ENCODE measurements at places on chromosomes 7 and 10.

DNA sequence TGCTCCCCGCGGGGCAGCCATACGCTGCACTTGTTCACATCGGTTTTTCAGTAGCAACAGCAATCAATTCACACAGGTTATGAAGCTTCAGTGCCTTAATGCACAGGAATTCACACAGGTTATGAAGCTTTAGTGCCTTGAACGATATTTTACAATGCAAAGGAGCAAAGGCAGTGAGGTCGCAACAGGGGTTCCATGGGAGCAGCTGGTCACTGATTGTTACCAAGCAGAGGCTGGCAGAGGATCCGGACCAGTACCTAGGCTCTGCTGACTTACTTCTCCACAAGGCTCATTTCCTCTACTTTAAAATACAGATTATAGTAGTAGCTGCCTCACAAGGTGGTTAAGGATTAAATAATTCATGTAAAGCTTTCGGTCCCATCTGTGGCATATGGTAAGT is 95.2 kb upstream of the ODAD2 start:
- no peak for DNase-seq

- no peak for DNase-seq
These were observed 335.4 kb upstream of the PFKP start for GRCh38 chr10:2731940-2732339.

DNA sequence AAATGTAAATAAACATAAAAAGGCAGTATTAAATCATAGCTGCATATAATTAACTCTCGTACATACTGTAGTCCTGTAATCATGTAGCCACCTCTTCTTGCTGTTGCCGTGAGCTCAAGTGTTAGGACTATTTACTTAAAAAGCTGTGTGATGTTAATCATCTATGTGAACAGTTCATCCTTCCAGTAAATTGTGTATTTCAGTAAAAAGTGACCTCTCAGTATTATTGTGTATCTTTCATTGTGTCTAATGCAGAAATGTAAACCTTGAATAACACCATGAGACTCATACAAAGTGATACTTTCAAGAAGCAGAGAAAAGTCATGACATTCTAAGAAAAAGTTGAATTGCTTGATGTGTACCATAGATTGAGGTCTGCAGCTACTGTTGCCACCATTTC is 38.0 kb downstream of the ADD3 start:
- DNase-seq, result no peak

- DNase-seq, result no peak
These were observed 11.2 kb downstream of the EMX2 start for GRCh38 chr10:117553815-117554172.

- DNase-seq, result peak; percentile 83
These were observed 27.0 kb upstream of the HIBADH start for GRCh38 chr7:27689591-27690164.

GRCh38 chr10:92082583-92083280 is 159.2 kb downstream of the BTAF1 start:
- DNase-seq, result no peak

DNA sequence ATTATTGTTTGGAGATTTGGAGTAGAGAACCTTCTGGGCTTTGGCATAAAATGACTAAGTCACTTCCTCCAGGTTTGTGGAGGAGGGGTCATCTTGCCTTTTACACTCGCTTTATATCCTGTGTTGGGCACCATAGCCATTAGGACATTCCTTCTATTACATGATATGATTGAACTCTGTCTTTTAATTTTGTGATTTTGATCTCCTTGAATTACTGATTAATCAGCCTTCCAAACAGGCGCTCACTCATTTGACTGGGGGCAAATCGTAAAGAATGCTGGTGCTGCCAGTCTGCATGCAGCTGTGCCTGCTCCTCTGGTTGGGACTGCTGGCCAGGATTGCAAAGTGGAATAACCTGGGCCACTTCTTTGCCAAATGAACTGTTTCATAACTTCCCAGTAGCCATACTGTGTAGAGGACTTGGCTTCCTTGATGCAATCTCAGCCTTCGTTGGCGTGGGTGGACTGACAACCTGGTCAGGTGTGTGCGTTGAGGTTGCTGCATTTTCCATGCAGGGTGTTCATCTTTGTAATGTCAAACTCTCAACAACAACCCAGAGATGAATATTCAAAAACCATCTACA is 65.9 kb upstream of the RAB11FIP2 start:
- no peak for DNase-seq

- DNase-seq, result no peak
These were observed 621.0 kb downstream of the PARD3 start for GRCh38 chr10:34193931-34194626.

GRCh38 chr10:63681993-63682697 is 160.9 kb downstream of the REEP3 start:
- DNase-seq, result no peak

DNA sequence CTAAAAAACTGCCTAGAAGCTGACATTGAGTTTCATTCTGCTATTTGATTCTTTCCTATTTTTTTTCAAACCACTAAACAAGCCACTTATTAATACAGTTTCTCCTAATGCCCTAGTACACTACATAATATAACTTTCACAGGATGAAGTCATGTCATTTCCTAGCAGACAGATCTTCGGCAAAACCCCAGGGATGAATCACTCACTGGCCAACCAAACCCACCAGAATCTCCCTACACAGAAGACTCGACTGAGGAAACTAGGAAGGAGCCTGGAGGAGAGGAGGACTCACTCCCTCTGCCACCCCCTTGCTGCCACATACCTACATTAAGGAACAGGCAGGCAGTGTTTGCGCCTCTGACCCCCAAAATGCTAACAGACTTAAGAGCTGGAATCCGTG is 33.4 kb downstream of the XPNPEP1 start:
- DNase-seq, result no peak

DNA sequence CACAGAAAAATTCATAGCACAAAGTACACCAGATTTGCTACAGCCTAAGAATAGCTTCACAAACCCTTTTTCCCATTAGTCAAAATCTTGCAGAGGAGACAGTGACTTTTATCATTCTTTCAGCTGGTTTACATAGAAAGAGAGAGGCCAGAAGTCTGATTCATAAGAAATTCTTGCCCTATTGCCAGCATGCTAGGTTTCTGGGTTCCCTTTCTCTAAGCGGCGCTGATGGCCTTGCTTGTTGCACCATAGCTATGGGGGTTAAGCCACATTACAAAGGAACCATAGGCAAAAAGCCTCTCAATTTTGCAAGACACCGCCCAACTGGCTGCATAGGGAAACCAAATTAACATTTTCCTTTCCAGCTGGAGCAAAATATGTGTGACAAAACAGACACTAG is 87.4 kb downstream of the ZNF467 start:
- no peak for DNase-seq

GRCh38 chr7:31418928-31419327 is 78.4 kb upstream of the NEUROD6 start:
- no peak for DNase-seq

DNA sequence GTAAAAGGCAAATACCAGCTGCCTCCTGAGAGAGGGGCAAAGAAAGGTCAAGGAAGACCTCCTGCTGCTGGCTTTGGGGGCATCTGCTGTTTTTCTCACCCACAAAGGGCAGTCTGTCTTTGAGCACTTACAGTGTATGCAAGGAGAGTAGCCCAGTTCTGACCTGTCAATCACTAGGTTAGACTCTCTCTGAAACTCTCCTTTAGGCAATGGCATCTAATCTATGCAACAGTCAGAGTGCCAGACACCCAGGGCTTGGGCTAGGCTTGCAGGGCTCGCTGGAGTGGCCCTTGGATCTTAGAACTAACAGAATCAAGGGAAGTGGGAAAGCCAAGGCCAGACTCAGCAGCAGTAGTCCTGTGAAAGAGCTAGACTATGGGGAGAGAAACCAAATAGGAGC is 522.9 kb downstream of the NRG3 start:
- DNase-seq, result no peak

DNA sequence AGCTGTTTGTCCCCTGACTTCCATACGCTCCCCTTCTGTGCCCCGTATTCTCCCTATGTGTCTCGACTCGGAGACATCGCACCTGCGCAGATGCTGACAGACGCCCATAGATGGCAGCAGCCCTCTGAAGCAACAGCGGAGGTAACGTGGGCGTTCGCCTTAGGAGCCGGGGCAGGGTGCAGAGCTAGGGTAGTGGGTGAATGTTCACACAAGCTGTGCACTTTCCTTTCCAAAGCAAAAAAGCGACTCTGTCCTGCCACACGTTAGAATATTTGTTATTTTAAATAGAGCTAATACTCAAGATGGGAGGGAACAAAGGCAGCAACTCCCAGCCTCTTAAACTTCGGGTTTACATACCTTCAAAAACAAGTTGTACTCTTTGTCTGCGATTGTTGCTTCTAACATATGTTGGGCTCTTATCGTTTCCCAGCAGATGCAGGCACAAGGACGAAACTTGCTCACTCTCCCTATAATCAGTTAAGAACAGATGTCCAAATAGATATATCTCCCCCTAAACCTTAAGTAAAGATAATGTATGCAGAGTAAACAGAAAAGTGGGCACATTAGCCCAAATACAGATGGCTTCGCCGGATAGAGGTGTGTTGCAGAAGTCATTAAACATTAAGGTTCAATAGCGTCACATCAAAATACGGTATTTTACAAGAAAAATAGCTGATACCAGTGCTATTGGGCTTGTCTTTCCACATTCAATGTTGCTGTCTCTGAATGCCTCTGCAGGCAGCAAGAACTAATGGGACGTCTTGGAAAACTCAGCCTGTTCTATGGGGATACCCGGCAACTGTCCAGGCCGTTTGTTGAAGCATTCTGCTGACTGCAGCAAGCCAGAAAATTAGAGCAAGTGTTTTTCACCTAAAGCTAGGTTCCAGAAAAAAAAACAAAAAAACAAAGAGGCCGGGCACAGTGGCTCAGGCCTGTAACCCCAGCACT is 340.3 kb upstream of the PRKCQ start:
- peak; percentile 80 for DNase-seq

DNA sequence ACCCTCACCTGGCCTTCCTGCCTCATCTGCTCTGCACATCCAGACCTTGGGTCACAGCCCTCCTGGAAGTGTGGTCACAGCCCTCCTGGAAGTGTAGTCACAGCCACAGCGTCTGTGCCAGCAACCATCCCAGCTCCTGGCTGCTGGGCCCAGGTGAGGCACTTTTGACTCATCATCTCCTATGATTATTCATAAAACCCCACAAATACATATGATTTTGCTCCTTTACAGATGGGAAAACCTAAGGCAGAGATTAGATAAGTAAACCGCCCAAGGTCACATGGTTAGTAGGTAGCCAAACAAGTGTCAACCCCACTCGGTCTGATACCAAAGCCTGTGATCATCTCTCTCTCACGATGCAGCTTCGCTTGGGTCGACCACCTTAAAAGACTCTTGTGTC is 94.3 kb downstream of the PRLHR start:
- DNase-seq, result no peak

GRCh38 chr7:44218418-44219201 is 17.8 kb downstream of the YKT6 start:
- DNase-seq, result peak; percentile 56

DNA sequence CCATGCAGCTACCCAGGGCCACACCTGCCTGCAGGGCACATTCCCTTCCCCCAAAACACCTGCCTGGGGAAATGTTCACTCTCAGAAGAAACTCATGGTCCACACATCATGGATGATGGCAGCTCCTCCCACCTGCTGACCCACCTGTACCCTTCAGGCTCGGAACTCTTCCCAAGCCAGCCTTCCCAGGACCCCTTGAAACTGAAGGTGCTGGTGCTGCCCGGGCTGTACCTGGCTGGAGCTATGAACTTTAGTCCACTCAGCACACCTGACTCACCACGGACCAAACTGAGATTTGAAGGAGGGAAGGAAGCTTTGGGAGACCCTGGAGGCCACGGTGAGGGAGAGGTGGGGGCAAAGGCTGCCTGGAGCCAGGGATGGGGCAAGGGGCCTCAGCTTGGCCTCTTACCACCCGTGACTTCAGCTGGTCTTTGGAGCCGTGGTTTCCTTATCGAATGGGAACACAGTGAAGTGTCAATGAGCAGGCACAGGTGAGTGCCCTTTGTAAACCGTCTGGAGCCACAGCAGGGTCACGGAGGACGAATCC is 30.1 kb upstream of the INPP5A start:
- no peak for DNase-seq

DNA sequence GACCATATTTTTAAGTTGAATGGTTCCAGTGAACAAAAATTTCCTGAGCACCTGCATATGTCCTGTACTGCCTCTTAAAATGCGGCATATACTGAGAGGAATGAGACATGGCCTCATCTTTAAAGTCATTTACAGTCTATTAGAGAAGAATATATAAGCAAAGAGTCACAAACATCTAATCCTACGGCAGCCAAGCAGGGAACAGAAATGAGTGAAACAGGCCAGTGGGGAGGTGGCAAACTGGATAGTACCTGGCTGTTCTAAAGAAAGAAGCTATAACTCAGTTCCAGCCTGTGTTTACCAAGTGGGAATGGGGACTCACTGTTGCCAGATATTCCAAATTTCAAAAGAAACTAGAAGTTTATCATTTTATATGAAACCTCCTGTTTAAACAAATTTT is 211.4 kb downstream of the VTI1A start:
- DNase-seq, result no peak

DNA sequence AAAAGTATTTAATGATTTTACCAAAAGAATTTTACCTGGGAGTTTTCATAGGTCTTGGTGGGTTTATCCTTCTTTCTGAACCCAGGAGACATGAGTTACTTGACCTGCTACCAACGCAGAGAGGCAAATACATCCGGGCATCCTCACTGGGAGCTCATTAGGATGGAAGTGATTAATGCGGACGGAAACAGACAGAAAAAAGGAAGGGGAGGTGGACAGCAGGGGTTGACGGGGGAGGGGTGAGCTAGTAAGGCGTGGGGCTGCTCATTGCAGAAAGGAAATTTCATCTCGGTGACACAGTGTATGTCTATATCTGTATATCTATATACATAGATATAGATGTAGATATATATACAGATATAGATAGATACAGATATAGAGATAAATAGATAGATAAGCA is 408.2 kb upstream of the ADARB2 start:
- no peak for DNase-seq

DNA sequence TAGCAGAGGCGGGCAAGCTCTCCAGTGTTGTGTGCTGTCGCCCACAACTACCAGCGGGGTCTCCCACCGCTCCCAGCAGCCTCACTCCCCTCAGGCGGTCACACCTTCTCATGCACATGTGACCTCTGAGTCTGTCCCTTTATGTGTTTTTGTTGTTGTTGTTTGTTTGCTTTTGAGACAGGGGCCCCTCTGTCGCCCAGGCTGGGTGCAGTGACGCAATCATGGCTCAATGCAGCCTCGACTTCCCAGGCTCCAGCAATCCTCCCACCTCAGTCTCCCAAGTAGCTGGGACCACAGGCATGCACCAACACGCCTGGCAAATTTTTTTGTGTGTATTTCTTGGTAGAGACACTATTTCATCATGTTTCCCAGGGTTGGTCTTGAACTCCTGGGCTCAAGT is 1.5 kb downstream of the CPSF4 start:
- DNase-seq, result no peak

DNA sequence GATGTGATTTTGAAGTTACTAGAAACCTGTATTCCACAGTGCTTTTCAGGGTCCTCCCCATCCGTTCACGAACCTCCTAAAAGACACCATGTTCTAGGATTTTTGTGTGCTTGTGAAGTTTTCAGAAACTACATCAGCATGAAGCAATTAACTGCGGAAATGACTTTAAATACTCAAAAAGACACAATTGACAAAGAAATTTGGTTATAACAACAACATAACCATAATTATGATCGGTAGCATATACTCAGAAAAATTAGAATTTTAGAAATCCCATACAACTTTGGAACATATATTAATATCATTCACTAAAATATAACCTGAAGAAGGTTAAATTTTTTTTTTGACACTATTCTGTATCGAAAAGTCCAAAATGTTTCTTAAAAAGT is 43.8 kb upstream of the FAM20C start:
- DNase-seq, result peak; percentile 29

- DNase-seq, result peak; percentile 85
These were observed 597 bp downstream of the APBB1IP start for GRCh38 chr10:26438534-26439341.
